Sigmoid colon (tissue), 7 donors: ENCODE measurements at places on chromosomes 1 and 21. TPM values are rescaled to one million over a fixed set of nuclear protein-coding genes. Genes with fewer than 3 reads are reported as not detected.

VWA5B1 gene
- 0.22 TPM for polyA plus RNA-seq

ADAMTSL4 gene
- 14.0 TPM for polyA plus RNA-seq

UBE2J2 gene
- polyA plus RNA-seq = 54.6 TPM

LCE1E gene
- not detected for polyA plus RNA-seq

KIAA0040 gene
- 6.9 TPM for polyA plus RNA-seq

ADGRB2 gene
- 1.3 TPM for polyA plus RNA-seq

TNFRSF9 gene
- polyA plus RNA-seq = 1.2 TPM

NPHS2 gene
- polyA plus RNA-seq = 0.46 TPM

VWA1 gene
- polyA plus RNA-seq = 3.7 TPM

PADI4 gene
- polyA plus RNA-seq = 0.60 TPM

FCGR1A gene
- polyA plus RNA-seq = 7.9 TPM

UBL4B gene
- 0.06 TPM for polyA plus RNA-seq
